ENCODE measurements at places on chromosomes 13 and 19. TPM values are rescaled to one million over a fixed set of nuclear protein-coding genes. Genes with fewer than 3 reads are reported as not detected.
A peak's percentile ranks its signal among the peaks of the same experiment; 100 is the strongest.

The OR7A5 gene
- not detected for total RNA-seq

The SYCN gene
- not detected for total RNA-seq

The OLFM2 gene
- 1.3 TPM for total RNA-seq

The ERCC2 gene
- total RNA-seq, result 53.5 TPM

The RYR1 gene
- total RNA-seq, result under 0.01 TPM

GRCh38 chr19:43768273-43769050 is 12.3 kb downstream of the KCNN4 start:
- DNase-seq, result no peak

DNA sequence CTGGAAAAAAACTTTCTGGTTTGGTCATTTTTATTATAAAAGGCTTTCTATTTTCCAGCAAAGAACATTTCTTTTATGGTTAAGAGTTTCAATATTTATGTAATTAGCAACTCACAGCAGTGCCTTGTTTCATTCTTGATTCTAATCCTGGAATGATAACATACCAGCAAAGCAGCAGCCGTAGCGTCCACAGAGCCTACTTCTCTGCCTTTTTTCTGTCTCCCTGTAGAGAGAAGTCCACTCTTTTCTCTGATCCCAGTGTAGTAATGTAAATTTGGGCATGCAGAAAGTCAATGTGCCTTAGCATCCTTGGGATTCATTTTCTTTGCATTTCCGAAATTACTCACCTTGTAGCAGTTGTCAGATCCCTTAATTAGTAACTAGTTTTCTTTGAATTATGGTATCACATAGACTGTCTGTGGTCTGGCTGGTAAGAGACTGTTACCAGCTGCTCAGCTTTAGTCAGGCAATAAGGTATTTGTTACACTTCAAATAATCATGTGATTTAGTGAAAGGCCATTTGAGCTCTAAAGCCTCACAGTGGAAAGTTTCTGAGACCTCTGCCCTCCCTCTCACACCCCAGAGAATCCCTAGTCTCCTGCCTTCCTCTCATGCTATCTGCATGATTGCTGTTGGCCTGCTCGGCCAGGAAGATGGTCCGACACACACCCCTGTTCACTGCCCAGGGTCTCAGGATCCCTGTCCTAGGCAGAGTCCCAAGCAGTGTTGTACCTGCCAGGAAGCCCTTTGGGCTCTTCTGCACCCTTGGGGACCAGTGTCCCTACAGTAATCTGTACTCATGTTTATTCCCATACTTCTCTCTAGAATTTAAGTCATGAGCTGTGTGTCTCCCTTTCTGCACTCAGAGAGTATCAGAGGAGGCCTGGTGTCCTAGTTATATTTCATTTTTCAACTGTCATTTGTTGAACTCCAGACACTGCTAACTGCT is 86.3 kb downstream of the LRCH1 start:
- DNase-seq, result peak; percentile 71

- DNase-seq, result peak; percentile 50
Measured at GRCh38 chr19:3098515-3099346, 4.6 kb downstream of the GNA11 start.

- DNase-seq, result no peak
Measured at GRCh38 chr19:35908010-35908441, at the start of gene TYROBP. Gene TYROBP (minus strand): TSS chr19:35908295. CDS start chr19:35908228, 67 bp downstream.

- peak; percentile 46 for DNase-seq
Measured at GRCh38 chr13:27130979-27131623, 40.5 kb downstream of the USP12 start.

DNA sequence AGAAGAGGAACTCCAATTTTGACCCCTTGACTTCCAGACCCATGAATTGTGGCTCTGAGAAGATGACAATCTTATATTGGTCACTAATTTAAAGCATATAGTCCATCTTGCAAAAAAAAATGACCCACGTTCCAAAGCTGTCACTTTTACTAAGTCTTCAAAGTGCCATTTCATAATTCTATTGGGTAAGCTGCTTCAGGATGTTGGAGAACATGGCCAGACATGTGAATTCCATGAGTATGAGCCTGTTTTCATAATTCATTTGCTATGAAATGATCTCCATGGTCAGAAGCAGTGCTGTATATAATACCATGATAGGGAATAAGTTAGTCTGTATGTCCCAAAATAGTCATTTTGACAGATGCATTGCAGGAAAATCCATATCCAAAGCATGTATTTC is 1787.3 kb downstream of the SLITRK5 start:
- DNase-seq, result no peak

DNA sequence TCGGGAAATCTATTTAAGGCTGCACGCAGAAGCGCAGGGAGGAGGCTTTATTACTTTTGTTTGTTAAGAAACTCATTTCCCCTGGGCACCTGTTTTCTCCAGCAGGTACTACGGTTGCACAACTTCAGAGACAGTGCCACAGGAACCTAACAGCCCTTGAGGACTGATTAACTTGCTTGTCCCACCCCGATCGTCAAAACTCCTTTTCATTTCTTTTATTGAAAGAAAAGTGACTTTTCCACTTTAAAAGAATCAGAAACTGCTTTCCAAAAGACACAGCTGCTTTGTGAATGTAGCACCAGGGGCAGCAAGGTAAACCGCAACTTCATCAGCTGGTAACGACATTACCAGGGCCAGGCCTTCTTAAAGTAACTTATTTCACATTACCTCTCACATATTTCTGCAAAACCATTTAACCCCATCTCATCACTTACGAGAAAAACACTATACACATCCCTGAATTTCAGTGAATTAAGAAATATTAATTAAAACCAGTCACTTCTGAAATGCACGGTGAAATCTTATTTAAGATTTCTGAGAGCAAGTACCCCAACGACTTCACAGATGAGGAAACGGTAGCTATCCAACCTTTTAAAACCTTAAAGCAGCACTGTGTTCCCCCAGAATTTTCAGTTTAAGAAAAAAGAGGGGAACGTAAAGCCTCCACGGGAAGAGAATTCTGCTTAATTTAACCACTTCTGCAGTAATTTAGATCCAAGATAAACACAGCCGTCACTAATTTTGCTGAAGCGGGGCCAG is 1.4 kb downstream of the ANKRD10 start:
- DNase-seq, result peak; percentile 38

DNA sequence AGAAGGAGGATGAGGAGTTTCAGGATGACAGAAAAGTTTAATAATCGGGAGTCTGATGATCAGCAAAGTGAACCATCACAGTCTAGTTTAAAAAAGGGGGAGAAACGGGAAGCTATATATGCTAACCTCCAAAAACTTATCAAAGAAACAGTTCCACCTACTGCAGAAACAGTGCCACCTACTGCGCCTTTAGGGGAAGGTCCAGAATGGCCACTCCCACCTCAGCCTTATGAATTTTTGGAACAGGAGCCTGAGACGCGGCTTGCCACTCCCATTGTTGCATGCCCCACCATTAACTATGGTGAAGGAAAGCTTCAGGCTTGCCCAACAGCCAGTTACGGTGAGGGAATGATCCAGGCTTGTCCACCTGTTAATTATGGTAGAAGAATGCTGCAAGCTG is 929.0 kb downstream of the SLITRK6 start:
- no peak for DNase-seq

DNA sequence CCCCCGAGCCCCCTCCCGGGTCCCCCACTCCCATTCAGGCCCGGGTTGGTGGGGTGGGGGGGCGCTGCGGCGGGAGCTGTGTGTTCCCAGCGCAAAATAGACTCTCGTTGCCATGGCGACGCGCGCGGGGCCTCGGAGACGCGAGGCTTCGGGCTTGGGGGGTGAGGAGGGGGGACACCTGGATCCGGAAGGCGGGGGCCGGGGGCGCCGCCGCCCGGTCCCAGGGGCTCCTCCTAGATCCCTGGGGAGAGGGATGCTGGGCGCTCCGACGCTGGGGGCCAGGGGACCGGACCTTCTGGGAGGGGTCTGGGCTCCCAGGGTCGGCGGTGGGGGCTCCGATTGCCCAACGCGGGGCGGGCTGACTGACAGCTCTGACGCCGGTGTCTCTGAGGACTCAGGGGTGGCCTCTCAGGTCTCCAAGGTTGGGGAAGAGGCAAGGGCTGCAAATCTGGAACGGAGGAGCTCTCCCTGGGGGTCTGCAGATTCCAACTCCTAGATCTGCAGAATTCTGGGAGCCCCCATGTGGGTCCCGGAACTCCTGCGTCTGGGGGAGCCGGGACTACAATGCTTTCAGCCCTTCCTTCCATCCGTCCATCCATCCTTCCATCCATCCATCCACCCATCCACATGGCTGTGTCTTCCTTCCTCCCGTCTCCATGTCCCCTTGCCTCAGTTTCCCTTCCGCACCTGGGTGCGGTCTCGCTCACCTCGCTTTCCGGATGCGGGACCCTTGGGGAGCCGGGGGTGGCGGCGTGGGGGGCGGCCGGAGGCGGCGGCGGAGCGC is 9.1 kb upstream of the SHISA7 start:
- DNase-seq, result no peak

GRCh38 chr19:2328401-2329148 is at the start of the genes LSM7 and SPPL2B:
Gene LSM7 (minus strand): TSS chr19:2328586. CDS start chr19:2328566, 20 bp downstream.
Gene SPPL2B (plus strand): TSS chr19:2328684. CDS start chr19:2328710, 26 bp downstream.
- peak; percentile 88 for DNase-seq

GRCh38 chr13:50361282-50361681 is 346.0 kb downstream of the KCNRG start:
- no peak for DNase-seq

DNA sequence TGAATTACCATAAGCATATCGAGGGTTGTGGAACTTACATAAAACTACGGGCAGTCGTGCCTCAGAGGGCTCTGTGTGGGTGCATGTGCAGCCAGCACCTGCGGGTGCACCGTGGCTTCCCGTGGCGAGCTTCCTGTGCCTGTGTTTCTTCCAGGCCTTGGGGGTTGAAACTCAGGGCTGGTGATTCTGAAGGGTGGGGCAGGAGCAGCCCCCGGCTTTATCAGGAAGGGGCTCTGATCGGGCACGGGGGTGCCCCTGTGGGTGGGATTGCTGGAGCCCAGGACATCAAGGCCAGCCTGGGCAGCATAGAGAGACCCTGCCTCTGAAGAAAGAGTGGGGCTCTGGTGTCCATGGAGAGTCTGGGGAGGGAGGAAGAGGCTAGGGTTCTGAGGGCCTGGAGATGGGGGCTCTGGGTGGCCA is 11.1 kb downstream of the ATP4B start:
- no peak for DNase-seq

- DNase-seq, result no peak
Measured at GRCh38 chr19:29772696-29773095, 39.1 kb upstream of the CCNE1 start.

DNA sequence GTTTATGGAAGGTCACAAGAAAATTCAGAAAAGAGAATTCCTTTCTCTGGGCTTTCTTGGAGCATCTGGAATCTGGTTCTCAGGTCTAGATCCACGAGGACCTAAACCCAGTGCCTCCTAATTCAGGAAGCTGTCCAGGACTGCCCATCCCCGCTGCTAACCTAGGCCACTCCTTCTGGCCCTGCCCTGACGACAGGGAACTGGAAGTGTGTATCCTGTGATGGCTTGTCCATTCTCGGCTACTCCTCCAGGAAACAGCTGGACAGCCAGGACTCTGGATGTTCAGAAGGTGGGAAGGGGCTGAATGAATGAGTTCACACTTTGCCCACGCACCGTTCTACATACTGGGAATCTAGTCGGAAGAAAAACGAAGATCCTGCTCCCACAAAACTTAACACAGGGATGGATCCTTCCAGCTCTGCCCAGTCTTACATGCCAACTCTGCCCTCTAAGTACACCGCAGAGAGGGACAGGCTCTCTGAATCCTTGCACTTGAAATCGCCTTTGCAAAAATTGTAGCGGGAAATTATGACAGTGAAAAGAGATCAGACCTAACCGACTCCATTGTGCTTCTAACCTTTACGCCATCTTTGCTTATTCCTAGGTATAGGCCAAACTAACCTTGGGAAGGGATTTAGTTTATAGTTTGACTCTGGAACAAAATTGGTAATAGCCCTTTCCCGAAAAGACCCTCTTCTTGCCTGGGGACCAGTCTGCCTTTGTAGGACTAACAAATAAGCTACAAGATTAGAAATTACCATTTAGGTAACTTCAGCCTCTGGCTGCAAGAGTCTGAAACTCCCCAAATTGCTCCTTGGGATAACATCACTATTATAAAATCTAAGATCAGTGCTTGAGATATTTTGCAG is 1.8 kb downstream of the LSM4 start:
- DNase-seq, result peak; percentile 37

GRCh38 chr13:61276401-61276800 is 139.2 kb downstream of the PCDH20 start:
- DNase-seq, result no peak

DNA sequence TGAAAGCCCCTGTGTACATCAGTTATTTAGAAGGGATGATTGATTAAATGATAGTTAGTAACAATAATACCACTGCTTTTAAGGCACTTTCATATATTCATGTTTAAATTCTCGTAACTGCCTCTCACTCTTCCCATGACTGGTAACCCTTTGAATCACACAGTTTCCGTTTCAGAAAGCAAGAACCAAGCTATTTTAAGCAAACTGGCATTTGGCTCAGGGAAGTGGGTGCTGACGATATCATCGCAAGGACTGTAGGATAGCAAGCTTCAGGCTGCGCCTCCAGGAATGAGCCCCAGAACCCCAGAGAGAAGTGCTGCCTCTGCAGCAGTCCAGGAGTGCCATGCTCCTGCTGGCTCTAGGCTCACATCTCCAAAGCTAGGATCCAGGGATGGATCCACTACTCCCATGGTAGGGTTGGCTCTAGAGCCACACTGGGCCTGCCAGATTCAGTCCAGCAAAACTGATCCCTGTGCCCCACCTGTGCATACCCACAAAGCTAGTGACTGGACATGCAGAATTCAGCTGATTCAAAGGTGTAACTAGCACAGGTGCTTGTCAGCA is 313.5 kb downstream of the SLC7A1 start:
- DNase-seq, result no peak

GRCh38 chr19:16596399-16596798 is 24.2 kb upstream of the SLC35E1 start:
- no peak for DNase-seq

DNA sequence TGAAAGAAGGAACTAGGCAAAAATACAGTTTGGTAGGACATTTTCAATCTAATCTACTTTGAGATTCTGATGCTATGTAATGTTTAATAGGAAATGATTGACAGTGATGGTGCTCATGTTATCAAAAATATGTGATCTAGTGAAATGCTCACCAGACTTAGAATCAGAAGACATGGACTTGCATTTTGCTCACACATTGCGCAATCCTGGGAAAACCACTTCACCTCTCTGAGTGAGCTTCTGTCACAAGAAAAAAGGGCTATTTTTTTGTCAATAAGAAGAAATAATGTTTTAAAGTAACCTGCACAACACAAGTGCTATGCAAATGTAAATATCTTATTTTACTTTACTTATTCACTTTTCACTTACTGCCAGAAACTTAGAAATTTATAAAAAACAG is 380.9 kb upstream of the HTR2A start:
- peak; percentile 21 for DNase-seq

DNA sequence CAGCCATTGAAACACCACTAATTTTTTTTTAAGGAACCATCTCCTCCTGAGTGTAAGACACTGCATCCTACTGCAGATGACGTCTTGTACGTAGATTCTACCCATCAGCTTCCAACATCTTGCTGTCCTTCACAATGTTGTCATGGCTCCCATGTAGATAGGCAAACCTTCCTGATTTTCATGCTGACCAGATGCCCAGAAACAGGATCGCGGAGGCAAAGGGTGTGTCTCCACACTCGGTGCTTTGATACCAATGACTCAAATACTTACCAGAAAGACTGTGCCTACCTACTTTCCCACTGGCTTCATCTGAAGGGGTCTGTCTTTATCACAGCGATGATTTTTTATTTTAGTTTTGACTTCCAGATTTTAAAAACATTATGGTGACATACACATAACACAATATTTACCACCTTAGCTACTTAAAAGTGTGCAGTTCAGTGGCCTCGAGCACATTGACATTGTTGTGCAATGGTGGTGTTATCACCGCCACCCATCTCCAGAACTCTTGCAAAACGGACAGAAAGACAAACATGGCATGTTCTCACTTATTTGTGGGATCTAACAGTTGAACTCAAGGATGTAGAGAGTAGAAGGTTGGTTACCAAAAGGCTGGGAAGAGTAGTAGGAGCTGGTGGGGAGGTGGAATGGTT is 94.0 kb upstream of the PEG3 start:
- DNase-seq, result no peak
